Renal pelvis (tissue), 12 donors: ENCODE measurements at places on chromosomes 5 and 9. TPM values are rescaled to one million over a fixed set of nuclear protein-coding genes. Genes with fewer than 3 reads are reported as not detected.

- no peak for DNase-seq
Measured at GRCh38 chr5:150862070-150862469, 15.7 kb downstream of the IRGM start.

- no peak for DNase-seq
Measured at GRCh38 chr5:168136340-168136739, 155.1 kb upstream of the WWC1 start.

Gene PAEP
- polyA plus RNA-seq: 0.20 TPM

Gene SLC23A1
- 15.0 TPM for polyA plus RNA-seq

Gene NRARP
- polyA plus RNA-seq: 9.7 TPM

Gene LURAP1L
- polyA plus RNA-seq: 22.7 TPM

Gene FEM1C
- polyA plus RNA-seq: 22.9 TPM

Gene SPINK6
- not detected for polyA plus RNA-seq

Gene GPX8
- 70.1 TPM for polyA plus RNA-seq
